ENCODE measurements at places on chromosomes 1 and 21.

DNA sequence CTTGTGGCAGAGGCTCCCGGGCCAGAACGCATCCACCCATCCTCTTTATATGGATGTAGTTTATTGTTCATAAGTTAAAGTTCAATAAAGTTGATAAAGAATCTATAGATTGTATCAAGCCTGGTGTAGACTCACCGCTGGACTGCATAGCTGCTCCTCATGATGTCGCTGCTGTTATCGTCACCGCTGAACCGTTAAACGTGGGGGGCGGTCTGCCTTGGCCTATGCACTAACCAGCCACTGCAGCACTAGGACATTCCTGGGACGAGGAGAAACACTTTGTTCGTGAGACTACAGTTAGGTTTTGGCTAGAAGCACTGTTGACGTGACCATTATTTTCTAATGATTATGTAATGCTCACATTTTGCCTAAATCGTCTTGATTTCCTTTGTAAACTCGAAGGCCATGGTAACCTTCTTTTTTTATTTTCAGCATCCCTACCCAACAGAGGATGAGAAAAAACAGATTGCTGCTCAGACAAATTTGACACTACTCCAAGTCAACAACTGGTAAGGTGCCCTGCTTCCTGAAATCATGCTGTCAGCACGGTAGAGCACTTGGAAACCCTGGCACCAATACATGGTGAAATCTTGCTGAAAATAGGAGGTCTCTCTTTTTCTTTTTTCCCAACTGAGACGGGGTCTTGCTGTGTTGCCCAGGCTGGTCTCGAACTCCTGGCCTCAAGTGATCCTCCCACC is 50.2 kb downstream of the PKNOX1 start:
- DNase-seq: no peak

DNA sequence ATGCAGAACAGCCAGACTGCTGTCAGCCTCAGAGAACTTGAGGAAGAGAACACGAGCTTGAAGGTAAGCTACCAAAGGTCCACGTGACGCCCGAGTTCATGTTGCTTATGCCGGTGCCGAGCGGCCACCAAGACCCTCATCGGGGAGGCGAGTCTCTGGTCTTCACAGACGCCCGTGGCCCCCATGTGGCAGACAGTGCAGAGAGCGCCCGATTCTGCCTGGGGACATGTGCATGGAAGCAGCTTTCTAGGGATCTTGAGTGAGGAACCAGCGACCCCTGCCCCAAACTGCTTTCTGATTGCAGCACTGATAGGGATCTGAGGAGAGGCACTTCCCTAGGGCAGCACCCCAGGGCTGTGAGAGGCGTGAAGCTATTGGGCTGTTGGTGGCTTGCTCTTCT is 56.3 kb upstream of the DIP2A start:
- no peak for DNase-seq

- DNase-seq: peak; percentile 14
These were observed 67.8 kb downstream of the LRIG2 start for GRCh38 chr1:113140588-113141446.

DNA sequence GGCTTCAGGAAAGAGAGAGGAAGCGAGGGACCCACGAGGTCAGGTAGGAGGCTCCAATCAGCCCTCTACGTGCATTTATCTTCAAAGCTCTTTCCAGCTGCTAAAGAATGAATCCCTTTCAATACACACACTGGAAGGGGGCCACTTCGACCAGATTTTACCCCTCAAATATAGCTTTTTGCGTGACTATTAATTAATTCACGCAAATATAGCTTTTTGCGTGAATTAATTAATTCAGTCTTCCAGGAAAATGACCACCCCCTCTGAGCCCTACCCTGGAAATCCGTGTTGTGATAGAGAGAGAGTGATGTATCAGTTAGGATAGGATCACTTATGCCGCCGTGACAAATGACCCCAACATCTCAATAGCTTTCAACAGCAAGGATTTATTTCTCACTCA is 265.2 kb upstream of the TMEM51 start:
- no peak for DNase-seq
